Panc1 (cell line): ENCODE measurements at places on chromosomes 4 and X. TPM values are rescaled to one million over a fixed set of nuclear protein-coding genes. Genes with fewer than 3 reads are reported as not detected.

GRCh38 chr4:103012060-103012459 lies 7.4 kb downstream of the SLC9B1 start:
- no peak overlapping the region for H3K4me3 ChIP-seq
- DNase-seq = no peak
- H3K4me1 ChIP-seq = no peaks in the 10 kb centered on the region
- H3K27me3 ChIP-seq = no peaks in the 10 kb centered on the region
- H3K27ac ChIP-seq = no peak overlapping the region
- H3K36me3 ChIP-seq = no peaks in the 10 kb centered on the region

DNA sequence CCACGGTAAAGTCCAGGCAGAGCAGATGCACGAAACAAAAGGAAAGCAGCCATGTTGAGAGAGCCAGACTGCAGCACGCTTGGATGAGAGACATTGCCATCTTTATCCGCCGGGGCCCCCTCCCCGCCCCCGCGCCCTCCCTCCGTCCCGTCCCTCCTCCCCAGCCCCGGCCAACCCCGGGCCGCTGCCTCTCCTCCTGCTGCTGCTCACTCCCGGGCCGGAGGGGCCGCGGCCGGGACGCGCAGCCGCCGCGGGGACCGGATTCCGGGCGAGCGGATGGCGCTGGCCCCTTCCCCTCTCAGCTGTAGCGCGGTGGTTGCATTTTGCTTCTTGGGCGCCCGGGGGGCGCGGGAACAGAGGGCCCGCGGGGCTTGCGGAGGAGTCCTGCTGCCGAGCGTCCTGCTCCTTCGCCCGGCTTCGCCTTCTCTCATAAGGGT lies 542 bp downstream of the RNF150 start:
- no peak for DNase-seq
- no peaks in the 10 kb centered on the region for H3K4me1 ChIP-seq
- H3K4me3 ChIP-seq = peak overlapping the region; percentile 52
- no peaks in the 10 kb centered on the region for H3K36me3 ChIP-seq

- no peak for DNase-seq
- no peaks in the 10 kb centered on the region for H3K4me1 ChIP-seq
- H3K27me3 ChIP-seq = no peaks in the 10 kb centered on the region
These were observed 61.3 kb downstream of the ANTXR2 start for GRCh38 chr4:80011636-80012236.

Gene FAM9C
- total RNA-seq = not detected

Gene ARX
- total RNA-seq = 0.15 TPM

GRCh38 chrX:86348669-86349068 lies 200.4 kb downstream of the DACH2 start:
- H3K4me3 ChIP-seq = no peak overlapping the region
- no peaks in the 10 kb centered on the region for H3K4me1 ChIP-seq
- H3K27ac ChIP-seq = no peak overlapping the region
- H3K27me3 ChIP-seq = no peaks in the 10 kb centered on the region
- H3K36me3 ChIP-seq = no peaks in the 10 kb centered on the region

- no peaks in the 10 kb centered on the region for H3K4me1 ChIP-seq
- no peak overlapping the region for H3K4me3 ChIP-seq
- no peak overlapping the region for H3K27ac ChIP-seq
- H3K27me3 ChIP-seq = no peaks in the 10 kb centered on the region
These were observed 476.8 kb downstream of the PACRGL start for GRCh38 chr4:21177092-21177491.

- no peak overlapping the region for H3K4me3 ChIP-seq
- H3K36me3 ChIP-seq = no peaks in the 10 kb centered on the region
- H3K27me3 ChIP-seq = no peaks in the 10 kb centered on the region
- DNase-seq = no peak
These were observed 26.2 kb upstream of the JAKMIP1 start for GRCh38 chr4:6226506-6226905.

DNA sequence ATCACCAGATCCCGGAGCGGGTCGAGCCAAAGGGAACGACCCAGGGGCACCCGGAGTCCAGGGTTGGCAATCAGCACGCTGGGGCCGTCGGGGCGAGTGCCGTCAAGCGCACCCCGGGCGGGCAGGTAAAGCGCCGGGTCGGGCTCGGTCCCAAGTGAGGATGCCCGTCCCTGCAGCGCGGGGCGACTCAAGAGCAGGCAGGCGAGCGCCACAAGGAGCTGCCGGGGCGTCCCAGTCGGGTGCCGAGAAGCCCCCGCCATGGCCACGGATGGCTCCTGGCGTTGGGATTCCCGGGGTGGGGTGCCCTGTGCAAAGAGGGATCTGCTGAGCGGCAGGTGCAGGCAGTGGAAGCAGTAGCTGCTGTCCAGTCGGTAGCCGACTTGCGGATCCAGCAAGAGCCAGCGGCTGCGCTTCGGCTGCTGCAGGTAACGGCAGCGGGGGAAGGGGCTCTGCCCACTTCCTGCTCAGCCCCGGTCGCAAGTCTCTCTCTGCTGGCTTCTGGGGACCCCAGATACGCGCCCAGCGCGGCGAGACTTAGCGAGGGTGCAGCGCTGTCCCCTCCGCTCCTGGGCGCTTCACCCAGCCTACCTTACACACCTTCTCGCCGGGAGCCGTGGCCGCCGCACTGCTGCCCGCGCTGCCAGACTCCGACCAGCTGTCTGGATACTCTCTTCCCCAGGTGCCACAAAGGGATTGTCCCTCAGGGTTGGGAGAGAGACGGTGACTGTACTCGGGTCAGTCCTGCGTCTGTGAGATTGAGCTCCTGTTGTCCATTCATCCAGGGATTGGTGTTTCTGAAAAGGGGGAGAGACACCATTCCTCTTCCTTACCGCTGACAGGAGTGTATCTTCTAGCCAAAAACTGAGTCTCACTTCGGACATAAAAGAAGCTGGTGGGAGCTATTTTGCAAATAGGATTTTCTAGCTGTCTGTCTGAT lies at the start of gene FREM3:
TSS of gene FREM3 (minus strand) at position 260 of the 937 bp plus-strand sequence. CDS start at position 260, 0 bp downstream.
- H3K4me1 ChIP-seq = no peaks in the 10 kb centered on the region
- DNase-seq = no peak
- H3K4me3 ChIP-seq = peak within 1 kb of the TSS; percentile 35

GRCh38 chr4:116015549-116015948 lies 902.1 kb upstream of the NDST4 start:
- no peaks in the 10 kb centered on the region for H3K4me1 ChIP-seq
- H3K27ac ChIP-seq = no peak overlapping the region
- H3K36me3 ChIP-seq = no peaks in the 10 kb centered on the region
- H3K4me3 ChIP-seq = no peak overlapping the region
- DNase-seq = no peak
- no peaks in the 10 kb centered on the region for H3K27me3 ChIP-seq

DNA sequence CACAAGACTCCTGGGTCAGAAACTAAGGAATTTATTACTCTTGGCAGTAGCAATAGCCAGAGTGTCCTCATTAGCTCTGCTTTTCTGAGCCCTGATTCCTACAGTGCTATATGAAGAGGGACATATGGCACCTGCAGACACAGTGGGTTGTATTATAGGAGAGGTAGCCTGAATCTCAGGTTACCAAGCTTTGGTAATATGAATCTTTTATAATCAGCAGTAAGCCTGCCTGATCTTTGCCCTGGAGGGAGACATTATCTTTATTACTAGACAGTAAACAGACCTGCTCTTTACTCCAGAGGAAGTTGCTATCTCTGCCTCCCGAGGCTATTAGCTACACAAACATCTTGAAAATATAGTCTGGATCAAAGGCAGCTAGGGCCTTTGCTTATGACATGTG lies 62.5 kb upstream of the HOPX start:
- H3K27me3 ChIP-seq = no peaks in the 10 kb centered on the region
- no peaks in the 10 kb centered on the region for H3K36me3 ChIP-seq
- DNase-seq = no peak
- no peak overlapping the region for H3K27ac ChIP-seq
- H3K4me3 ChIP-seq = no peak overlapping the region
- no peaks in the 10 kb centered on the region; the same call in 1 of the 2 replicates for H3K4me1 ChIP-seq

DNA sequence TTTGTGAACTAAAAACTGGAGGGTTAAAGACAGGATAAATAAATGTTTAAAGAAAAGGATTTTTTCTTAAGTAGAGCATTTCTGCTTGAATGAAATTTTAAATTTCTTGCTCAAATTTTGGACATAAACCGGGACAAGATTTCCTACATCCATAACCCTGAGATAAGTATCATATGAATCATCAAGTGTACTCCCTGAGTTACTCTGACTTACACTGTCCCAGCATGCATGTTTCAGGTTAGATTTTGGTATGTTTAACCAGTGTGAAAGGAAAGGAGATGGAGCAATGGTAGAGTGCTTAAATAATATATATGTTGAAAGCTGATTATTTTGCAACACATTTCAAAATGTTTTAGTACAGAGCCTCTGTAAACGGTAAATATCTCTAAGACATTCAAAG lies 175.2 kb downstream of the ADGRL3 start:
- H3K27me3 ChIP-seq = no peaks in the 10 kb centered on the region
- no peaks in the 10 kb centered on the region for H3K4me1 ChIP-seq
- H3K27ac ChIP-seq = no peak overlapping the region

Gene THAP9
- 3.0 TPM for total RNA-seq
